ENCODE measurements at places on chromosomes 5 and 9. TPM values are rescaled to one million over a fixed set of nuclear protein-coding genes. Genes with fewer than 3 reads are reported as not detected.

- no peak for DNase-seq
These were observed 233.6 kb downstream of the ACTL7B start for GRCh38 chr9:108621991-108622855.

DNA sequence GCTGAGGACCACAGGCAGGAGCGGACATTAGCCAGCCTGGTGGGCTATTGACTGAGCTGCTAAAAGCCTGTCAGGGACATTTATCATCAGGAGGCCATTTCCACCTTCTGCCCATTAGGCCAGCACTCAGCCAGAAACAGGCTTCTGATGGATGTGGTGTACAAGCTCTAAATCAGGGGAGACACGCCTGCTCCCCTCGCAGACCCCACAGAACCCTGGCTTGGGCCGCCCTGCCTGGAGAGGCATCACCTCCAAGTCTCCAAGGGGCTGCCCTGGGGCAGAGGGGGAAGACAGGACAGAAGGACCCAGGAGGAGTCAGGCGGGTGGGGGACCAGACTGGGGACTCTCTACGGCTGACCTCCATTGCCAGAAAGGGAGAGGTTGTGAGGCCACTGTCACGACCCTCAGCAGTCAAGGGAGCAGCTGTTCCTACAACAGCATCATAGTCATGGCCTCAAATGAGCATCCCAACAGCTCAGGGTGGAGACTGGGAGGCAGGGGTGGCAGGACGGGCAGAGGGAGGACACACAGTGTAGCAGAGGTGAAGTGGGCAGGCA lies 24.0 kb upstream of the TRIM14 start:
- DNase-seq = no peak

- DNase-seq = no peak
These were observed 76.7 kb upstream of the CHD1 start for GRCh38 chr5:99005506-99005905.

DNA sequence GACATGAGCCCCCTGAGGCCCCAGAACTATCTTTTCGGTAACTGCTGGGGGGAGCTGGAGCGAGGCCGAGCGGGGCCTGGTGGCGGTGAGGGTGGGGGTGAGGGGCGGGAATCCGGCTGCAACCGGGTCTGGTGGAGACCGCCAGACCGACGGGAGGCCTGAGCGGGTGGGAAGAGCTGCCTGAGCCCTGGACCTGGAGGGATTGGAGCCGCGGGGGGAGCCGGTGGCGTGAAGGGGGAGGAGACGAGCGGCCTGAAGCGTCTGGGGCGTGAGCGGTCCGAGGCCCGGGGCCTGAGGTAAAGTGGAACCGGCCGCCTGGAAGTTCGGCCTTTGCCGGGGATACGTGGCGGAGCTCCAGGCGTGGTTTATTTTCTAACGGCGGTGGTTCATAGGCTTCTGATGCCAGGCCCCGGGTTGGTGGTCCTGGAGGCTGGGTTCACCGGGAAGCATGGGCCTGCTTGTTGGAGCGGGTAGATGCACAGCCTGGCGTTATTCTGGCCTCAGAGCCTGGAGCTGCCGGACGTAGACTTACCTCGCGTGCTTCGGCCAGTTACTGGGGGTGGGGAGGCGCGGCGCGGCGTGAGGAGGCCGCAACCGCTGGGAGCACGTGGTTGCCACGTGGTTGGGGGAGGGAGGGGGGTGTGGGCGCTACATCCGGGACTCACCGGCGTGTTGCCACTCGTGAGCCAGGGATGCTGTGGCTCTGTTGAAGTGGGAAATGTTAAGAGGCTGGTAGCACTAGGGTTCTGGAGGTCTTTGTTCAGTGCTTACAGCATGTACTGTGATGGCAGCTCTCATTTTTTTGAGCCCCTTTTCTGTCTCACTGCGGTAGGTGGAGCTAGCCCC lies 544 bp downstream of the NPM1 start:
- peak; percentile 74 for DNase-seq

DNA sequence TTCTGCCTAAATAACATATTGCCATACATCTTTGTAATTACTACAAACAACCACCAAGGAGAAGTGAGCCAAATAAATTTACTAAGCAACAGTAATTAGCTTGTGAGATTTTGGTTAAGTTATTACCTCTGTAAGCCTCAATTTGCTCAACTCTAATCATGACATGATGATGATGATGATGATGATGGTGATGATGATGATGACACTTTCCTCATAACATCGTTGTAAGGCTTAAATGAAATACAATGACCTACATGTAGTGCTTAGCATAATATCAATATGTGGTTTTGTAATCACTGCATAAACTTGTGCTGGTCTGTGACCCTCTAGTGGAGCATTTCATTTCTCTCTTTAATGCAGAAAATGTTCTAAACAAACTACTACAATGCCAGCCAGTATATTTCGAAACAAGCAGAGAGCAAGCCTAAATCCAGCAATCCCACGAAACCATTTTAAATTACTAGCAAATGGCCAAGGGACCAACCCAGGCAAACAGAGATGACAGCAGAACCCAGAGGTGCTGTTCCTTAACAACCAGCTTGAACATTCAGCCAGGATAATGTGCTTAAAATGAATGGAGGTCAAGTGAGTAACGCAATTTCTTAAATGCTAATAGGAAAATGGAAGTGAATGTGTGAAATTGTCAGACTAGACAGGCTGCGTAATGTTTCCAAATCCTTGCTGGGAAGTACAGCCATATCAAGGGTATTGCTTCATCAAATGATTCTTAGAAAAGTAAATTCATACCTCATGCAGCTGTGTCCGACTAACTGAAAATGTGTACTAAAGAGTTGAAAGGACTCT lies 281.9 kb upstream of the PUM3 start:
- DNase-seq = no peak

- no peak for DNase-seq
These were observed 540.1 kb downstream of the EBF1 start for GRCh38 chr5:158559643-158560042.

Gene CD14
- total RNA-seq = 15.0 TPM

- DNase-seq = no peak
These were observed 175.2 kb downstream of the SAXO1 start for GRCh38 chr9:18857769-18858168.
